ENCODE measurements at places on chromosomes 5 and 9.

- no peak for DNase-seq
Observed at GRCh38 chr5:179883163-179883562, 24.5 kb downstream of the TBC1D9B start.

GRCh38 chr9:74496819-74497747, at the start of gene RORB:
RORB (plus strand) TSS chr9:74497335; CDS start chr9:74497977, 642 bp downstream.
- DNase-seq, result no peak

GRCh38 chr9:6126377-6126776, 89.2 kb upstream of the IL33 start:
- no peak for DNase-seq

DNA sequence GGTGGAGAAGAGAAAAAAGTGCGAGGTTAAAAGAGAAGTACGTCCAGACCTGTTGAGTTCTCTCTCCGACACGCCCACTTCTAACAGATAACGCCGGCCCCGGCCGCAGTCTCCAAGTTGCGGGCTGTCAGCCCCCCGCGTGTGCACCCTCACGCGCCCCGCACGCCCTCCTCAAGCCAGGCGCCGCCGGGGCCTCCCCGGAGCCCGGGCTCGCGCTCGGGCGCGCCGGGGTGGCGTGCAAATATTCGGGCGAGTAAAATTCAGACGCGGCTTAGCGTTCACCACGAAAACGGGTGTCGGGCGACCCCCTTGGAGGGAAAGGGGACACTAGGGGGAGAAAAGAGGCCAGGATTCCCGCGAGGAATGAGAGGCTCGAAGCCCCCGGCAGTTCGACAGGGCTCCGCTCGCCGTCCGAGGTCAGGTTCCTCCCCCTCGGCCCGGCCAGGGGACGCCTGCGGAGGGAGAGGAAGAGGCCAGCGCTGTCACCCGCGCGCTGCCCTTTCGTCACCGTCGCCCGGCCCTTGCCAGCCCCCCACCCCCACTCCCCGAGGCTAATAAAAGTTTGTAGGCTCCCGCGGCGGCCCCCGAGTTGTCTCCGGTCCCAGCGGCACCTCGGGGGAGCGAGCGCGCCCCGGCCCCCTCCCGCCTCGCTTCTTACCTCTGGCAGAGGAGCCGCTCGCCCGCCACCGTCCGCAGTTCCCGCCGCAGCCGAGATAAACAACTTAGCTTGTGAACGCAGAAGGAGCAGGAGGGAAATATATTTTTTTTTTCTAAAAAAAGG, 743 bp downstream of the NR3C1 start:
- DNase-seq, result no peak

- no peak for DNase-seq
Observed at GRCh38 chr9:37455884-37456647, 9.2 kb downstream of the ZBTB5 start.

DNA sequence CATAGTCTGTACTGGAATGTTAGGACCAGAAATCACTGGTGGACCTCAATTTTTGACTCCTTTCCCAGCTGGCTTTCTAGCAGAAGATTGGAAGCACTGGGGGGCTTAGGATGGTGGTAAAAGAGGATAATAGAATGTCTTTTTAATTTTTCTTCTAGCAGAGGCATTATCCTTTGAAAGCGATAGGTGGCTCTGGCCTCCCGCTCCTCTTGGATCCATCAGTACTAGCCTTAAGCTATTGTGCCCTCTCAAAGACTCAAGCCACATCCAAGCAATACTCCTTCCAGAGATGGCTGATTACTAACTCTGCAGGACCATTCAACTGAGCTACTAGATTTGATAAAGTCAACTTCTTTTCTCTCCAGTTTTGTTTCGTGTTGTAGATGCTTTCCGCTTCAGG, 610.6 kb downstream of the CDH12 start:
- DNase-seq, result no peak

DNA sequence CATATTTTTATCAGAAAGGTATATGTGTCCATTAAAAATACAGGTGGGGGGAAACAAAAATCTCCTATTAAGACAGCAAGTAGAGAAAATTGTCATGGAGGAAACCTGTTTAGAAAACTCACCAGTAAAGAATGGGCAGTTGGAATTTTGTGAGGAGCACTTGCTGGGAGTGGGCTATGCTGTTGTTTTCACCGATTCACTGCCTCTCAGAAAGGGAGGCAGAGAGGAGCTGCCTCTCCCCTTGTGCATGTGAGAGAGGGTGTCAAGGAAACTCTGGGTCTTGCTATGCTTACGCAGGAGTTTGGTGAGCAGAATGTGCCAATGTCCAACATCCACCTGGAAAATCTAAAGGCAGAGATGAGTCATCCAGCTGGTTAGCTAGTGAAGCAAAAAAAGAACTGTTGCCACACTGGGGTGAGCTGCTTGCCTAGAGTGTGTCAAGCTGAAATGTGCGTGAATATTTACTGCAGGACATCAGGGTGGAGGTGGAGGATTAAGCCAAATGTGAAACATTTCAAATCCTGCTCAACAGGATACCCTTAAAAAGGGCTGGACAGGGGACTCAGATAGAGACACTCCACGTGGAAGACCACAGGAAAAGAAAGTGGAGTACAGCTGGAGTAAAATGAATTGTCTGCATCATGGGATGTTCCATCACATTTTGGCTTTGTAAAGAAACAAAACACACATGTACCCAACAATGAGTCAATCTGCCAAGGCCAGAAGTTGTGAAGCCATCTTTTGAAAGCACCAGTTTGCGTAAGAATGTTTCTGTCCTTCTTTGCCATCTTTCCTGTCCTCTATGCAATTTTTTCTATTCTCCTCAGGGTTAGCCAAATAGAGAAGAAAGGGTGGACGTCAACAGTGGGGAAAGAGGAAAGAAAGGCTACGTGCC, 449.7 kb upstream of the MPDZ start:
- no peak for DNase-seq

GRCh38 chr9:93244101-93244500, 60.2 kb downstream of the WNK2 start:
- no peak for DNase-seq

DNA sequence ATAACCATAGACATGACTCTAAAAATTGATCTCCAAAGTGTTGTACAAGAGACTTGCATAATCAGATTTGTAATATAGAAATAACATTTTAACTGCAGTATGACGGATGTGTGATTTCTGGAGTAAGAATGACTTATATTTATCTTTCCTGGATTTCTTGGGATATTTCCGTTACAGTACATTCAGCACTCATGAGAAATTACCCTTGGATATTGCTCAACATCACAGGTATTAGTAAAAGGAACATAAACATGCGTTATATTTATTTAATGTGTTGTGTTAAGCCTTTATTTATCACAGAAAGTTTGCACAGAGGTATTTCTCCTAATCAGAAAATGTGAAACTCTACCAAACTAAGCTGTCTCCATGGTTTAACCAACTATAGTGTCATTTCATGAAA, 1823.9 kb upstream of the C9orf72 start:
- DNase-seq, result no peak

GRCh38 chr5:158869854-158870253, 229.9 kb downstream of the EBF1 start:
- DNase-seq, result no peak

DNA sequence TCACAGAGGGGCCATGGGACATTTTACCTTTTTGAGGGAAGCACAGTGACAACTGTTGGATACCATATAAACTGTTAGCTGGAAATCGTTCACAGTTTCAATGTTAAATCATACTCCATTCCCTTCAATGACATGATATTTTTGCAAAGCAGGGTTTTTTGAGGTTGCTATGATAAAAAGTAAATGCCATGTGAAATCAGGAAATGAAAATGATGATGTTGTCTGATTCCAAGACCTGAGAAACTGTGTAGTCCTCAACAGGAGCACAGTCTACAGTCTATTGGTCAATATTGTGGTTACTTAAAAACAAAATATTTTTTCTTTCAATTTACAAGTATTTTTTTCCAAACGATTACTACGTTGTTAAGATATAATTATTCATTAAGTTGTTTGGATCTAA, 24.0 kb upstream of the ADAM19 start:
- DNase-seq, result no peak

GRCh38 chr5:175457466-175457865, 13.5 kb upstream of the DRD1 start:
- no peak for DNase-seq

- no peak for DNase-seq
Observed at GRCh38 chr5:126812199-126812570, 35.2 kb downstream of the LMNB1 start.

DNA sequence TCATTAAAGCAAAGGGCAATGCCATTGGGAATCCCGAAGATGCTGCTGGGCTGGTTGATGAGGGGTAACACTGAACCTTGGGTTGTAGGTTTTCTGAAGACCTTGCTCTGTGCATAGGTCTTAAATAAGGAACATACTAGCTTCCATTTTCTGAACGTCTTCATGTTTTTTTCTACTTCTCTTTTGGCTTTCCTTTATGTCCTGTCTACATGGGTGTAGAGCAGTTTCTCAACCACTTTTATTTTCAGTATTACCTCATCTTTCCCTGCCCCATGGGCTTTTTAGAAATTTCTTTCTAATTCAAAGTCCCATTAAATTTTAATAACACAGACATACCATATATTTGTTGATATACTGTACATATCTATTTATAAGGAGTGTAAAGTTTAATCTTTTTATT, at the start of gene IFNA14:
Gene IFNA14 (minus strand): TSS at position 95 of the 400 bp plus-strand sequence. CDS start 70 bp downstream, at position 25.
- DNase-seq, result no peak

DNA sequence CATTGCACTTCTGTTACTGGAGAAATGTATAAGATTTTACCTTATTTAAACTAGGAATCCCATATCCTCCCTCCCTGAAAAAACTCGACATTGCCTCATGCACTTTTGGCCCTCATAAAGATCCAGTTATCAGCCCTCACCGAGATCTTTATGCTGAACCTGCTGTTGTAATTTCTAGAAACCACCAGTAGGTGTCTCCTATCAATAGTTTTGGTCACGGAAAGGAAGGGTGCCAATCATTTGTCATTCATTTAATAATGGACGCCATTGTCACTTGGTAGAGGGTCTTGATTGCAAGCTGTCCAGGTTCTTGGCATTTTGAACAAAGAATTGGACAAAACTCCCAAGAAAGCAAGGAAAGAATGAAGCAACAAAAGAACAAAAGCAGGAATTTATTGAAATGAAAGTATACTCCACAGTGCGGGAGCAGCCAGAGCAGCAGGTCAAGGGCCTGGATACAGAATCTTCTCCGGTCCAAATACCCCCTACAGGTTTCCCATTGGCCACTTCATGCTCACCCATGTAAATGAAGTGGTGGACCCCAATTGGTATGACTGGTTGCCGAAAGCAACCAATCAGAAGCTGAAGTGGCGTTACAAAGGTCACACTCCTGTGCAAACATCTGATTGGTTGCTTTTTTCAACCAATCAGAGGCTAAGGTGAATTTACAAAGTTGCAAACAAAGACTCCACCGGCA, 524.3 kb downstream of the PSAT1 start:
- DNase-seq, result peak; percentile 5

GRCh38 chr5:123227216-123227615, 138.2 kb downstream of the PRDM6 start:
- DNase-seq, result no peak

GRCh38 chr5:169831331-169831730, 149.0 kb downstream of the INSYN2B start:
- DNase-seq, result no peak

- DNase-seq, result no peak
Observed at GRCh38 chr5:65356274-65356673, 125.4 kb downstream of the ADAMTS6 start.

GRCh38 chr5:178489271-178489976, 100.8 kb downstream of the COL23A1 start:
- DNase-seq, result no peak

DNA sequence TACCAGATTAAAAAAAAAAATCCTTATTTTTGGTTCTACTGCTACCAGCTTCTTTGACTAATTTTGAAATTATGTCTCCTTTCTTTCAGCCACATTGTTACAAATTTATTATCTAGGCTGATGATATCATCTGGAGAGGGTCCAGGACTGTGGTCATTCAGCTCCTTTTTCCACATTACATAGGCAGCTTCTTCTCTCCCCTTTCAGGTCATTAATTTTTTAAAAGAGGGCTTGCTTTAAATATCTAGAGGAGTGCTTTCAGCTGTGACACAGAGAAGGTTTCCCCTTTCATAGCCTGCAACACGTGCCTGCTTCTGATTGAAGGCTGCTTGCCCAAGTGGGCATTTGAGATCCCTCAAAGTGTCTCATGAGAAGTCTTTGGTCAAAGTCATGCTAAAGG, 155.7 kb upstream of the PAPPA start:
- DNase-seq, result no peak

- DNase-seq, result no peak
Observed at GRCh38 chr5:68730220-68730978, 363.4 kb upstream of the SLC30A5 start.

GRCh38 chr9:114355821-114356220, 26.2 kb downstream of the ORM2 start:
- no peak for DNase-seq

DNA sequence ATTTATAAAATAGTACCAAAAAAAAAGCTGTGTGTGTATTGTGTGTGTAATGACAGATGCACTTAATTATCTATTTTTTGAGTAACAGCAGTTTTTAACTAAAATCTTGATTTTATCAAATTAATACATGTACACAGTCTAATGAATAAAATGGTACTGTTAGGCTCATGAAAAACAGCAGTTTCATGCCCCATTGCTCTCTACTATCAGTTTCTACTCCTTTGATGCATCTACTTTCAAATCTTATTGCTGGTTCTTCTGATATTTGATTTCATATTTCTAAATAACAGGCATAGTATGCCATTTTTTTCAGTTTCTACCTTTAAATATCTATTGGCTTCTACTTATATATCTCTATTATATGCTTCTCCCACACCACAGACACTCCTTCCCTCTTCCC, 117.4 kb downstream of the CCDC171 start:
- DNase-seq, result no peak

- no peak for DNase-seq
Observed at GRCh38 chr5:77461287-77461686, 30.8 kb downstream of the WDR41 start.

DNA sequence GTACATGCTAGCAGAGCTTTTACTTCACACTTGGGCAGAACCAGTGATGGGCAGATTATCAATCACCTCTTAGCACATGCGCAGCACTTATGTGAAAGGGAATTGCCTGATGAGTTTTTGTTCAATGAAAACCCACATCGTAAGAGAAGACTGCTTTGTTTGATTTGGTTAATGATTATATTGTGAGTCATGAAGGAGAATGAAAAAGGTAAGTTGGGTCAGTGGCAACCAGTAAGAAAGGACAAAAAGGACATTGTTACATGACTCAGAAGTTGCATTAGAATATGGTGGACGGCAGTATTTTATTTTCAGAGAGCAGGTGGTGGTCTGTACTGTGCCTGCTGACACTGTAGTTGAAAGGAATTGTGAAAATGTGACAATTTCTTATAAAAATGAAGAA, 127.4 kb downstream of the AOPEP start:
- DNase-seq, result no peak

GRCh38 chr5:110338341-110339083, 388.0 kb downstream of the TMEM232 start:
- DNase-seq, result no peak

- no peak for DNase-seq
Observed at GRCh38 chr5:16673241-16674201, 56.7 kb upstream of the RETREG1 start.

- no peak for DNase-seq
Observed at GRCh38 chr5:53262348-53262970, 152.9 kb upstream of the MOCS2 start.

GRCh38 chr9:99515093-99515492, 293.0 kb downstream of the SEC61B start:
- DNase-seq, result no peak
